ENCODE measurements at places on chromosomes 1 and 21.
A peak's percentile ranks its signal among the peaks of the same experiment; 100 is the strongest.

GRCh38 chr1:80217377-80217986, 1211.0 kb upstream of the ADGRL4 start:
- peak; percentile 30 for DNase-seq

DNA sequence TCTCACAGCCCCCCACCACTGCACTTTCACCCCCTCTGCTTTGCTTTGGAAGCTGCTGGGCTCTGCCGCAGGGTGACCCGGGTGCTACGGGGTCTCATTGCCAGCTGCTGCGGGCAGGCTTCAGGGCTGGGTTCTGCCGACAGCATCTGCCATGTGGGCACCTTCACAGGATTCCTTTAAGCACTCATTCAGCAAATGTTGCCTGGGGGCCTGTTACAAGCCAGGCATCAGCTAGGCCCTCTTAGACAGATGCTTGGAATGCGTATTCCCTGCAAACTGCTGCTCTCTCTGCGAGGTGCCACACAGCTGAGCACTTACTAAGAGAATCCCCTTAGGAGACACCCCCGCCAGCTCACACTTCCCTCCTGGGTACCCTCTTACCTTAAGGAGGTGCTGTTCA, 29.2 kb downstream of the COL16A1 start:
- DNase-seq: no peak

GRCh38 chr1:64242895-64243756, 39.7 kb downstream of the UBE2U start:
- peak; percentile 33 for DNase-seq

- DNase-seq: no peak
Observed at GRCh38 chr1:163436140-163436812, 114.5 kb downstream of the NUF2 start.

- no peak for DNase-seq
Observed at GRCh38 chr1:171953835-171954234, 112.5 kb downstream of the DNM3 start.

DNA sequence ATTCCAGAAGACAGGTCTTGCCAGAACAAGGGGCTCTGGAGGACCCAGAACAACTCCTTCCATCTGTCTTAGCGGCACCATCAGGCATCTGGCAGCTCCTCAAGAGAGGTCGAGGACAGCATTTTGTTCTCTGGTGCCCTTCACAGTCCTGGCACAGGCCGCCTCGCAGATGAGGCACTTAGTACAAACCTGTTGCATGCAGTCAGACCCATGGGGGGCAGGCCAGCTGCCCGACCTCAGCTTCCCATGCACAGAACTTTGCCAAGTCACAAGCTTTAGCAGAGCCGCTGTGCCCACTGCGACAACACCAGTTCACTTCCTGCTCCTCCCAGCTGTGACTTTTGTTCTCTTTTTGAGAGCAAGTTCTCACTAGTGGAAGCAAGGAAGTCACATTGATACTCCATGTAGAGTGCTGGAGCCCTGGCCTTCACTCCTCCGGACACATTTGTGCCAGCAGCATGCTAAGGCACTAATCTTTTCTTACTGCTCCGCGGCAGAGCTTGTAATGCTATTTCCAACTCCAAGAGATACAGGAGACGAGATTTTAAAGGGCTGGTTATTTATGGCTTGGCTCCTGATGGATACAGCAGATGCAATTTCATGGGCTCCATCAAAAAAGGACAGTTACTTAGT, 44.6 kb downstream of the HMGB4 start:
- no peak for DNase-seq

GRCh38 chr1:39529901-39530535, 38.6 kb downstream of the BMP8A start:
- DNase-seq: no peak

DNA sequence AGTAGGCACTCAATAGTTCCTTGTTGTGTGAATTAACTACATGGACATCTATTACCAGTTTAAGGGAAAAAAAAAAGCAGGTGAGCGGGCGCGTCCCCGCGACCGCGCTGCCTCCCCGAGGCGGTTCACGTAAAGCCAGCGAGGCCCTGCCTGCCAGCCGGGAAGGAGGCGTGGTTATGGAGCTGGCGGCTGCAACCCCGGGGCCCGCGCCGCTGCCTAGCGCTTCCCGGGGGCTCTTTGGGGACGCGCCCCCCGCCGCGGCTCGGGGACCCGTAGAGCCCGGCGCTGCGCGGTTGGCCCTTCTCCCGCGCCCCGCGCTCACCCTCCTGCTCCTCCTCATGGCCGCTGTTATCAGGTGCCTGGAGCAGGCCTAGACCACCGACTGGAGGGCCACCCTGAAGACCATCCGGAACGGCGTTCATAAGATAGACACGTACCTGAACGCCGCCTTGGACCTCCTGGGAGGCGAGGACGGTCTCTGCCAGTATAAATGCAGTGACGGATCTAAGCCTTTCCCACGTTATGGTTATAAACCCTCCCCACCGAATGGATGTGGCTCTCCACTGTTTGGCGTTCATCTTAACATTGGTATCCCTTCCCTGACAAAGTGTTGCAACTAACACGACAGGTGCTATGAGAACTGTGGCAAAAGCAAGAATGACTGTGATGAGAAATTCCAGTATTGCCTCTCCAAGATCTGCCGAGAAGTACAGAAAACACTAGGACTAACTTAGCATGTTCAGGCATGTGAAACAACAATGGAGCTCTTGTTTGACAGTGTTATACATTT, 2.6 kb upstream of the CC2D1B start:
- no peak for DNase-seq

DNA sequence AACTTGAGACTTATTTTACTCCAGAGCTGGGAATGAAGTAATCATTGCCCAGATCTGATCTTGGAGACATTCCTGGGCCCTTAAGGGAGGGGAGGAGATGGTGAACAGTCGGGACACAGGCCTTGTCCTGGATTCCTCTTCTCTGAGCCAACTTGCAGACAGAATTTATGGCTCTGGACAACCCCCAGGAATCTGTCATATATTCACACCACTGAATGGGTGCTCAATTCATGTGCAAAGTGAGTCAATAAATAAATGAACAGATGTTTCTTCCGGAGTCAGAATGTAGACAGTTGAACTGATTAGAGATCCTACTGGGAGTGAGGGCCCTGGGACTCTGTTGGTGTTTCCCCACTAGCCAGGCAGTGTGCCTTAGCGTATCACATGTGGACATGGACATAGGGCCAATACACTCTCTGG, 2.6 kb downstream of the TUFT1 start:
- DNase-seq: no peak

- no peak for DNase-seq
Observed at GRCh38 chr1:182670032-182670749, 14.2 kb downstream of the RGS8 start.

DNA sequence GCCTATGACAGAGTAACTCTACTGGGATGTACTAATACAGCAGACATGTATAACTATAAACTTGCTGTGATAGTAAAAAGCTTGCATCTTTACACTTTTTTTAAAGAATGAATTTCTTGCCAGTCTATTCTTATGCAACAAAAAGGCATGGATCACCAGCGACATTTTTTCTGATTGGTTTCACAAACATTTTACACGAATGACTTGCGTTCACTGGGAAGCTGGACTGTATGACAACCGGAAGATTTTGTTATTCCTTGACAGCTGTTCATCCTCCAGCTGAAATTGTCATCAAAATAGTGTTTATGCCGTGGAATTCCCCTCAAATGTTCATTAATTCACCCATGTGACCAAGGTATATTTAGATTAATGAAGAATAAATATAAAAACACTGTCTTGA, 131.0 kb downstream of the XPR1 start:
- DNase-seq: no peak

GRCh38 chr21:42370894-42371654, 4.7 kb upstream of the TFF1 start:
- no peak for DNase-seq

- DNase-seq: no peak
Observed at GRCh38 chr1:22876359-22877111, 96.1 kb downstream of the LACTBL1 start.

DNA sequence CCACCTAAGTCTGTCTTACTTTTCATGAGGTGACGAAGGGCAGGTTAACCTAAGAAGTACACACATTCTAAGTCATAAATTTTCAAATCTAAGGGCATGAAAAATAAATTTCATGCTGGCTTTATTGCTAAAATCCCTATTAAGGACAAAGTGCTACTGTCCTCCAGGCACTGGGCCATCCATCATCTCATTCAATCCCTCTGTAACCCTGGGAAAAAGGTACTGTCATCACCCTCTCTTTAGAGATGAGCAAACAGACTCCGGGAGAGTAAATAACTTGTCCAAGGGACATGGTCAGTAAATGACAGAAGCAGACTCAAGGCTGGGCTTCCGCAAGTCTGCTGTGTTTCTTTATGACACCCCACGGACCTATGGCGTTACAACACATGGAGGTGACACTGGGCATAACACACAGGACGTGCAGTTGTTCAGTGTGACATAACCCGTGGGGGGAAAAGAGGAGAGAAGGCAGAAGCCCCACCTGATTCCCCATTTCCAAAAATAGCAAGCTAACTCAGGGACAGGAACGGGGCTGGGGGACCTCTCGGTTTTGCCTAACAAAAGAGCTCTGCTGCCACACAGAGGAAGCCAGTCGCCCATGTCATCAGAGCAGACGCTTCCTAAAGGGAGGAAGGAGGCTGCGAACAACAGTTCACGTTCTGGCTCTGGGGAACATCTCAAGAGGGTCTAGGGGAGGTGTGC, 12.5 kb upstream of the SRM start:
- DNase-seq: no peak

GRCh38 chr1:27806758-27807157, 23.8 kb upstream of the PPP1R8 start:
- no peak for DNase-seq

DNA sequence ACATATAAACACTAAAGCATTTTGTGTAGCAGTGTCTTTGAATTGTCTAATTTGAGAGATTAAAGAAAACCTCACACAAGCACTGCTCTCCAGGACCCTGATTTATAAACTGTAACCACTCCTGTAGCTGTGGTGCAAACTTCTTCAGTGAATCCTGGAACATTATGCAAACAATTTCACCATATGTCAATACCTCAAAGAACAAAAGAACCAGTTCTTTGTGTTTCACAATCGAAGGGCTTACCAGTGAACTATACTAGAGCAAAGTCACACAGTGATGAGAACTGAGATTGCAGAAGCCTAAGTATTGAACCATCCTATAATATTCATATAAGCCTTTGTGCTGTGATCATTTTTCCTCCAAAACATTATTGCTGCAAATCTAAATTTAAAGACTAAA, 21.5 kb downstream of the DPH5 start:
- DNase-seq: no peak

DNA sequence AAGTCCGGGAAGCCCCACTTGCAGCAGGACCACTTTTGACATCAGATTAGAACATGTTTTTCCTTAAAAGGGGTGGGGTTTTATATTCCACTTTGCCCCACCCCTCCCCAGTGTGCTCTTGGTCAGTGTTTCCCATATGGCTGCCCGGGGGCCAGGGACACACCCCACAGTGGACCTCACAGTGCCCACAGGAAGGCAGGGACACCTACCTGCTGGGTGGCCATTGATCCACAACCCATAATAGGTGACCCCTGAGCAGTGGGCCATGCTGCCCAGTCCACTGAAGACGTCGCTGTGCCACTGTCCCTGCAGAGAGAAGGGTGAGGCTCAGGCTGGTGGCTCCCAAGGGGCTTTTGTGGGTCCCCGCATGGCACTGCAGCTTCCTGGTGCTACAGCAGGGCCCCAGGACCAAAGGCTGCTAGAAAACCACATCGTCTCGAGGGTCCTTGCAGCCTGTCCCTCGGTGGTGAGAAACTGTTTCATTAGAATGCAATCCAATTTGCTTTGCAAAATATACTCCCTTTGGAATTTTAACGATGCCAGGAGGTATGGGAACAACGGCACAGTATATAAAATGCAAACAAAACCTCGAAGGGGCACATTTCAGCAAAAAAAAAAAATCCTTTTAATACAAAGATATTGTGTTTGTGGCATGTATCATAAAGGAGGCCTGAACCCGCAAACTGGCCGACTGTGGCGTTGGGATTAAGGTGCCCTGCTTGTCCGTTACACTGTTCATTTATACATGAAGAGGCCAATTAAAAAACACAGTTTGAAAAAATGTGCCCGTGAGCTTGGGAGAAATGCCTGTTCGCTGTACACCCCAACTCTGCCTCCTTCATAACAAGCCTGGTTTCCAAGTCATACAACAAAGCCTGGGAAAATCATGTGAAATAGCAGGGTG, 16.9 kb downstream of the MORN1 start:
- DNase-seq: no peak
